Choroid plexus epithelial cell (primary cell): ENCODE measurements at places on chromosomes 2 and 18.

- DNase-seq, result no peak
Measured at GRCh38 chr2:88606371-88607030, 20.8 kb downstream of the EIF2AK3 start.

- DNase-seq, result no peak
Measured at GRCh38 chr2:195538937-195539336, 118.1 kb upstream of the SLC39A10 start.

- DNase-seq, result no peak
Measured at GRCh38 chr2:28403370-28403956, 10.8 kb downstream of the FOSL2 start.

GRCh38 chr2:157627594-157628476, 829 bp downstream of the ACVR1C start:
- peak; percentile 6 for DNase-seq

- DNase-seq, result peak; percentile 50
Measured at GRCh38 chr18:21257386-21257785, 15.4 kb downstream of the GREB1L start.

GRCh38 chr2:119076713-119077112, 81.8 kb downstream of the C1QL2 start:
- DNase-seq, result no peak

DNA sequence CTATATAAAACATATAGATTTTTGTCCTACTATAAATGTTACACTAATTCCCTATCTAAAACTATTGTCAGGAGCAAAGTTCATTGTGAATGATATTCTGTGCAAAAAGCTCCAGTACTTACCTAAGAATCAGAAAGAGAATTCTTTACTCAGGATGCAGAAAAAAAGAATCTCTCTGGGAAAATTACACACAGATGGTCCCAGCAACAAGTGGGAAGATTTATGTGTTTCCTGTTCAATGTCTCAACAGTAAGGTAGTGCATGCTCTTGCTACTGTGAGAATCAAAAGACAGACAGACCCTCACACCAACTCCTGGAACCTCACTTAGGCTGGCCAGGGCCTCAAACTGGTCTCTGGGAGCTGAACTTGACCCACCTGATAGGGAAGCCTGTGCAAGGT, 11.2 kb upstream of the NAPG start:
- DNase-seq, result no peak

DNA sequence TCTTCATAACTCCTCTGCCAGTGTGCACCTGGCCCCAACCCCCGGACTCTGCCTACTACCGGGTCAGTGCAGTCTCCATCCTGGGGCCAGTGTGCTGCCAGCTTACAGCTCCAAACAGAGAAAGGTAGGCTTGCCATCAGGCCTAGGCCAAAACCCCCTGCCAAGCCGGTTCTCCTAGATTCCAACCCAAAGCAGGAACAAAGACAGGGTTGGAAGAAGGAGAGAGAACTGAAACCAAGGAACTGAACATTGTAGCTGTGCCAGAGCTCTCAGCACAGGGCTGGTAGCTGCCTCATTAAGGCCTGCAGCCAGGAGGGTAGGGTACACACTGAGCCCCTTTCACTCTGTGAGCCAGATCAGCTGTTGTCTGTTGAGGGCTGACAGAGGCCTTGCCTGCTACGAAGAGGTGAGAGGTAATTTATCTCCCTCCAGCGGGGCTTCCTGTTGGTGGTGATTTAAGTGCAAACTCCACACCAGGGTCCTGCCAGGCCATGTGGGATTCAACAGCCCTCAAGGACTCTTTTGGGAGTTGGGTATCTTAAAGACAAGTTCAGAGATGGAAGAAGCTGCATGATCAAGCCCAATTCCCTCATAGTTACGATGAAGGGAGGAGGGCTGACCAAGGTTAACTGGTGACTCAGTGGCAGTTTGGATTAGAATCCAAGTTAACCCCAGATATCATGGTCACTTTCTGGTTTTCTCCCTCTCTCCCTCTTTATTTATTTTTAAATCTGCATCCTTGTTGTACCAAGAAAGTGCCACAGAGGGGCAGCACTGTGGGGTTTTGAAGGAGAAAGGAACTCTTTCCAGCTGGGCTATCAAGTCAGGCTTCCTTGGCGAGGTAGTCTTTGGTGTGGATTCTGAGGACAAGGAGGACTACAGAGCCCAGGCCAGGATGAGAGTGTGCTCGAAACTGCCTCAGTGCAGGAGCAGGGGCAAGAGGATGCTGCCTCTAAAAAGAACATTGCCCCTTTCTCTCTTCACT, 48.1 kb downstream of the CYRIA start:
- DNase-seq, result peak; percentile 68

GRCh38 chr2:208939852-208940251, 484.0 kb upstream of the MAP2 start:
- no peak for DNase-seq

GRCh38 chr2:136101042-136101441, 16.9 kb downstream of the CXCR4 start:
- no peak for DNase-seq

- peak; percentile 47 for DNase-seq
Measured at GRCh38 chr2:128329607-128330006, 10.9 kb upstream of the HS6ST1 start.

DNA sequence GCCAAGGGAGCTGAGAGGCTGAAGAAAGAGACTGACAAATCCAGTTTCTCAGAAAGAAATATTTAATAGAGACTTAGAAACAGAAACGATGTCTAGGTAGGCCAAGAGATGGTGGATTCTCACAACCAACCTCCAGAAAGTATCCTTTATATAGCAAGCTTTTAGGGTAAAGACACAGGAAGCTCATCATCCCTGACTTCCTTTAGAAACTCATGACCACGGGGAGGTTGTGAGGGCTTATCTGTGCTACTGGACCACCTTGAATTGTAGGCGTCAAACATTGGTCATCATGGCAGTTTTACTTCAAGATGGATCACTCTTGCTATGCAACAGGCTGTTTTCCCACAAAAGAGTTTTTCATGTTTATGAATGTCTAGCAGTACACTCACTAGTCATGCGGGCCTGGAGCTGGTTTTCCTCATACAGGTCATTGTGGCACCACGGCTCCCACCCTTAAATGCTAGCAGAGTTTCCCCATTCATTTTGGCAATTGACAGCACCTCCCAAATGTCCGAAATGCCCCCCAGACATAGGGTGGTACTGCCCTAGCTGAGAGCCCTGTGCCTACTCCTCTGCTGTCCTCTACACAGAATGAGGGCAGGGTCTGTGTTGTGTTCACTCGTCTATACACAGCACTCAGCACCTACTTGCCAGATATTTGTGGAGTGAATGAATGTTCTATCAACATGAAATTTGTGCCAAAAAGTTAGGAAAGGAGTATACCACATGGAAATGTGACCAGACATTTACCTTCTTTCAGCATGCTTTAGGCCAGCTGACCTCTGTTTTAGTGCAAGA, 89.0 kb downstream of the TMEM247 start:
- no peak for DNase-seq

- DNase-seq, result peak; percentile 69
Measured at GRCh38 chr2:235055891-235056516, 104.2 kb downstream of the SH3BP4 start.
